ENCODE measurements at places on chromosomes 13 and 19. TPM values are rescaled to one million over a fixed set of nuclear protein-coding genes. Genes with fewer than 3 reads are reported as not detected.

DNA sequence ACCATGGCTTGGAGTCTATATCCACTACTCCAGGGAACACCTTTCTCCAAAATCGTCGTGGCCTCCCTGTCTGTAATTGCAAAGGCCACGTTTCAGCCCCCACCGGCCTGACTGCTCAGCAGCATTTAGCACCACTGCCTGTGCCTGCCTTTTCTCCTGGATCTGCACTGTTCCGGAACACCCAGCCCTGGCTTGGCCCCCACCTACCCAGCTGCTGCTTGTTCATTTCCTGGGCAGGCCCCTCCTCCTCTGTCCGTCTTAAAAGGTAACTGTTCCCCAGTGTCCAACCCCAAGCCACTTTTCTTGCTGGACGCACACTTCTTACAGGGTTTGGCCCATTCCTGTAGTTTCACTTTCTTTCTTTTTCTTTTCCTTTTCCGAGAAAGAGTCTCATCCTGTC, 8.5 kb upstream of the SYT5 start:
- DNase-seq = no peak
- H3K4me3 ChIP-seq = no peak overlapping the region
- no peaks in the 10 kb centered on the region for H3K4me1 ChIP-seq
- H3K27me3 ChIP-seq = no peaks in the 10 kb centered on the region
- no peak overlapping the region for H3K27ac ChIP-seq

DNA sequence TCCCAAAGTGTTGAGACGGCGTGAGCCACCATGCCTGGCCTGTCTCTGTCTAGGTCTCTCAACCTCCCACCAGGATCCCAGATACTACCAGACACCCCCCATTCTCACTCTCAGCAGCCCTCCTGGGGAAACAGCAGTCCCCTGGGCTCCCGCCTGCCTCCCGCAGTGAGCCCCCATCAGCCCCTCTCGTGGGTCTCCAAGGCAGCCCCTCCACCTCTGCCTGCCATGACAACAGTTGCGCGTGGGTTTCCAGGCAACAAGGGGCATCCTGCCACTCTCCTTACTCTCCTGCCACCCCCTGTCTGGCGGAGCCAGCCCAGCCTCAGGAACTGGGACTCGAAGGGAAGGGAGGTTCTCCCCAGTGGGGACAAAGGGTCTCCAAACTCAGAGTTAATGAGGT, 5.2 kb downstream of the LRRC4B start:
- no peaks in the 10 kb centered on the region for H3K36me3 ChIP-seq
- no peaks in the 10 kb centered on the region for H3K4me1 ChIP-seq
- no peaks in the 10 kb centered on the region for H3K27me3 ChIP-seq

SLC25A41 gene
- 0.52 TPM for total RNA-seq

GRCh38 chr13:60974296-60974695, 441.4 kb downstream of the PCDH20 start:
- H3K36me3 ChIP-seq = no peaks in the 10 kb centered on the region
- no peaks in the 10 kb centered on the region for H3K27me3 ChIP-seq
- no peak overlapping the region for H3K4me3 ChIP-seq
- H3K27ac ChIP-seq = no peak overlapping the region
- H3K4me1 ChIP-seq = no peaks in the 10 kb centered on the region

KIR2DL1 gene
- not detected for total RNA-seq

CYP4F8 gene
- not detected for total RNA-seq

- H3K36me3 ChIP-seq = no peaks in the 10 kb centered on the region
- no peak for DNase-seq
- no peak overlapping the region for H3K27ac ChIP-seq
- no peaks in the 10 kb centered on the region for H3K27me3 ChIP-seq
- no peaks in the 10 kb centered on the region for H3K4me1 ChIP-seq
Observed at GRCh38 chr19:43469160-43469480, 3.7 kb upstream of the LYPD3 start.

ZNF100 gene
- 20.9 TPM for total RNA-seq

DNA sequence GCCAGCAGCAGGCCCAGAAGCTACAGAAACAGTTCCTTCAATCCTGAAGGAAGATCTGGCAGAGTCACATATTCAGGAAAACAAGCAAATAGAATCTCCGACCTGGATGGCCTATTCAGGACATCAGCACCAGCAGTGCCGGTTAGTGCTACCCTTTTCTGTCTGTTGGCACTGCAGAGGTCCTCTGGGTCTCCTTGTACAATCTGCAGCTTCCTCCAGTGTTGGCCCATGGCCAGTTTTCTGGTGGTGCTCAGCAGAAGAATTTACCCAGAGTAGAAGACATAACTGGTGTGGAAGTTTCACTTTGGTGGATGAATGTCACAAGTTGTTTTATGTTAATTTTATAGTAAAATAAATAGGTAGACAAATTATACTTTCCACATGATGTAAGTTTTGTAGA, 498.1 kb downstream of the COG6 start:
- no peaks in the 10 kb centered on the region for H3K27me3 ChIP-seq
- no peak for DNase-seq
- no peak overlapping the region for H3K27ac ChIP-seq
- H3K4me3 ChIP-seq = no peak overlapping the region

- no peak overlapping the region for H3K27ac ChIP-seq
- H3K4me3 ChIP-seq = no peak overlapping the region
- DNase-seq = no peak
- peaks cover 1% of the 10 kb centered on the region for H3K4me1 ChIP-seq
Observed at GRCh38 chr13:27922883-27923612, 3.2 kb downstream of the PDX1 start.

DNA sequence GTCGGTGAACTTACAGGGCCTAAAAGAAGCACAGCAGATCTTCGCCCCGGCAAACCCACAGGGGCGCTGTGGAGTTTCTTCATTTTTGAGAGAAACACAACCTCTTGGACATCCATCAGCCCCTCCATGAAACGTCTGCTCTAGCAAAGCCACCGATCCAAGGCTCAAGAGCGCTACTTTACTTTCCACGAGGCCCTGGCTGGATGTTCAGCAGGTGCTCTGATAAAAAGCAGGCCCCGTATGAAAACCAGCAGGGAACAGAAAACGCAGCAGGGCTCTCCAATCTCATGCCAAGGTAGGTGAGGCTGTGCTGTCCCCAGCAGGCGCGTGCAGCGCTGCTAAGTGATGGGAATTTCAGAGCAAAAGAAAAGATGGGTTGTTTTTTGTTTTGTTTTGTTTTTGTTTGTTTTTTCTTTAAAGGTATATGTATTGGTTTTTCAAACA, 86.7 kb downstream of the IRS2 start:
- no peak overlapping the region for H3K27ac ChIP-seq
- H3K4me1 ChIP-seq = no peaks in the 10 kb centered on the region
- no peaks in the 10 kb centered on the region for H3K27me3 ChIP-seq

GRCh38 chr19:53541971-53542370, 4.0 kb downstream of the ZNF331 start:
- H3K27me3 ChIP-seq = no peaks in the 10 kb centered on the region
- H3K4me1 ChIP-seq = peaks cover 2% of the 10 kb centered on the region
- DNase-seq = no peak
- H3K4me3 ChIP-seq = no peak overlapping the region
- H3K36me3 ChIP-seq = no peaks in the 10 kb centered on the region

KLK14 gene
- not detected for total RNA-seq

- no peak for DNase-seq
- H3K4me3 ChIP-seq = no peak overlapping the region
- no peaks in the 10 kb centered on the region for H3K36me3 ChIP-seq
Observed at GRCh38 chr19:46718157-46718933, 1.4 kb upstream of the PRKD2 start.

GRCh38 chr13:92362717-92363116, 863.9 kb upstream of the GPC6 start:
- no peaks in the 10 kb centered on the region for H3K27me3 ChIP-seq
- no peak for DNase-seq
- no peak overlapping the region for H3K4me3 ChIP-seq
- no peaks in the 10 kb centered on the region for H3K36me3 ChIP-seq
- no peaks in the 10 kb centered on the region for H3K4me1 ChIP-seq

GPR12 gene
- not detected for total RNA-seq

FREM2 gene
- total RNA-seq = 0.97 TPM

ZNF426 gene
- total RNA-seq = 12.9 TPM

- DNase-seq = no peak
- H3K4me3 ChIP-seq = no peak overlapping the region
- H3K36me3 ChIP-seq = no peaks in the 10 kb centered on the region
- H3K27me3 ChIP-seq = no peaks in the 10 kb centered on the region
- no peaks in the 10 kb centered on the region for H3K4me1 ChIP-seq
Observed at GRCh38 chr13:113508521-113509254, 18.2 kb upstream of the DCUN1D2 start.

TLE2 gene
- total RNA-seq = 41.2 TPM

Data from ovary (tissue), 10 donors.